Tongue (tissue), 3 donors: ENCODE measurements at places on chromosomes 1 and 21.

DNA sequence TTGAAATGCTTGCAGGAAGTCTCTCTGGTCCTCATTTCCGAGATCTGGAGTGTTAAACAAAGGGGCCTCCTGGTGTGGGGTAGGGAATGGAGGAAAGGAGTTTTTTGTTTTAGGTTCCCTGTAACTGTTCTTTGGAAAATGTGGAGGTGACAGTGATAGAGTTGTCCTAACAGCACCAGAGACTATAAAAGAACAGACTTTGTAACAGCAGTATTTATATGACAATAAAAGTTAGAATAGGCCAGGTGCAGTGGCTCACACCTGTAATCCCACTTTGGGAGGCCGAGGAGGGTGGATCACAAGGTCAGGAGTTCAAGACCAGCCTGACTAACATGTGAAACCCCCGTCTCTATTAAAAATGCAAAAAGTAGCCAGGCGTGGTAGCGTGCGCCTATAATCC lies 68.9 kb downstream of the HUNK start:
- DNase-seq = no peak

- no peak for DNase-seq
Observed at GRCh38 chr1:237590386-237590785, 300.3 kb downstream of the ZP4 start.

DNA sequence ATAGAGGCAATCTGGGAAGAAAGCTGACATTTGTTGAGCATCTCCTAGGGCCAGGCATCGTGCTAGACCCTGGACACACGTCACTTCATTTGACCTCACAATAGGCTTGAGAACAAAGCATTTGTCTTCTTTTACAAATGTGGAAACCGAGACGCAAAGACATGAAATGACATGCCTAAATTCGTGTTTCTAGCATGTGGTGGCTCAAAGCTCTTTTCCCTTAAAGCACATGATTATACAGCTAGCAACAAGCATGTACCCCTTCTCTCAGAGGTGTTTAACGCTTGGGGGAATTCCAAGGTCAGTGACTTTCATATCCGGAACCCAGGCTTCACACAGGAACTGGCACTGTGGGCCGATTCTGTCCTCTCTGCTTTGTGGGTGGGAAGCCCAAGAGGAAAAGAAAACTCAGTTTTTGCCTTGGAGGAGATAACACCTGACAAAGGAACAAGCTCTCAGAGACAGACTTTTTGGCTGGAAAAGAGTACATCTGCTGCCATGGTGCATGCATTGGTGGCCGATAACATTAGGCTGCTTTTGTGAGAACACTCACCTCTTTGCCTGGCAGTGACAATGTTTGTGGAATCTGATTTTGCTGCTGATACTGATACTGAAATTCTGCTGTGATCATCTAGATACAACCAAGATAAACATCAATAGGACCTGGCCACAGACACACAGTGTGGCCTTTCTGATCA lies 15.4 kb upstream of the CD2 start:
- no peak for DNase-seq

GRCh38 chr1:10556430-10557005 lies 81.8 kb downstream of the PEX14 start:
- no peak for DNase-seq

DNA sequence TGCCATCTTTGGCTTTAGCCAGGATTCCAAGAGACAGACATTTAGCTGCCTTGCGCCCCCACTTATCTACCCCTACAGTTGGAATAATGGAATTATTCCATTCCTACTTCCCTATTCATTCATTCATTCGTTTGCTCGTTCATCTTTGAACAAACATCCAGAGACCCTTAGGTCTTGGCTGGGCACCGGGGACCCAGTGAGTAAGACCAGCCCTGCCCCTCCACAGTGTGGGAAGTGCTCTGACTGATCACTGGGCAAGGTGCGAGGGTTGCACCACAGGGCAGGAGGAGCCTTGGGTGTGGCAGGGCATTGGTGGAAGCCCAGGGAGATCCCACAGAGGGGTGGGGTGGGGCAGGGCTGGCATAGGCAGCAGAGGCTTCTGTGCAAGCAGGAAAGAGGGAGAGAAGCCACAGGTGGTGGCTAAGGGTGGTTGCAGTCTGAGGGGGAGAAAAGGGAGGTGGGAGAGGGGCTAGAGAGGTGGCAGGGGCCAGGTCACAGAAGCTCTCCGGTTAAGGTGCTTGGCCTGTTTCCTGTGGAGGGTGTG lies 35.0 kb upstream of the TMEM61 start:
- DNase-seq = no peak

- DNase-seq = no peak
Observed at GRCh38 chr1:67941155-67941554, 107.9 kb upstream of the GNG12 start.

DNA sequence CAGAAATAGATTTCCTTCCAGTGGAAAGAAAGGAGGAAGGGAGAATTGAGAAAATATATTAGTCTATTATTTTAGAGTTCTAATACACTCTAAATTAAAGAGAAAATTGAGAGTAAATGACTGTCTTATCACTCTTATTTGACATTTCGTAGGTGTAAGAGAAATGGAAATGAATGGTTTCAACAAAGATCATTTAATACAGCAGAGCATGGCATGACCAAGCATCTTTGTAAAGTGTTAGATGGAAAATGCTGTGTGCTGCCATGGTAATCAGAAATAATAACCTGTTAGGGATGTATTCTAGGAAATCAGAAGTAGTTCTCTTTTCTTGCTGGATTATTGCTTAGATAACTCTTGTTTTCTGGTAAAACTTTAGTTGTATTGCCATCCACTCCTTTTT lies 90.9 kb downstream of the GIPC2 start:
- no peak for DNase-seq

DNA sequence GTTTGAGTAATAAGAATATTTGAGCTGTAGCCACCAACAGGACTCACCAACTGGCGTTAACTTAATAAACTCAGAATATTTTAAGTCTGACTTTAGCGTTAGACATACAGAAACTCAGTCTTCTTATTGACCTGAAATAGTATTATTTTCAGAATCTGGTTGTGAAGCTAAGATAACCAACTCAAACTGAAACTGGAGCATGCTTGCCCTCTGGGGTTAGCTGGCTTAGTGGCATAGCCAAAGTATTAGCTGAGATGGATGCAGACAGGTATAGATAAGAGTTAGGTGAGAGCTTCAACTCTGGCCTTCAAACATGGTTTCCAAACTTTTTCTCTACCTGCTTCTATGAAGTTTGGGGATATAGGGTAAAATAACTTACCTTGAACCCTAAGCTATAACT lies 40.5 kb downstream of the AMY1C start:
- no peak for DNase-seq

DNA sequence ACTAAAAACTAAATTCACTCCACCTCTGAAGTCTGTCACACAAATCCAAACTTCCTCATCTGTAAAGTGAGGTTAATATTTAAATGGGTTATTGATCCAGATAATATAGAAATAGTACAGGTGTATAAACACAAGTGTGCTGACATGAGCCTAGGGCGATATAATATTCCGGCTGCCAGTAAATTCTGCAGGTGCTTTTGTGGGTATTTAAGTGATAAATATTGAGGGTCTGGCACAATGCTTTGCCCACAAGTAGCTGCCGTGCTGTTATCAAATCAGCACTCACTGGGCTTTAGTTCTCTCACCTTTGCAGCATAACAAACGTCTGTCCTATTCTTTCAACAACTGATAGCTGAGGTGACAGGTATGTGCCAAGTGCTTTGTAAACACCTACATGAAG lies 7.6 kb downstream of the PABPC4 start:
- DNase-seq = no peak

DNA sequence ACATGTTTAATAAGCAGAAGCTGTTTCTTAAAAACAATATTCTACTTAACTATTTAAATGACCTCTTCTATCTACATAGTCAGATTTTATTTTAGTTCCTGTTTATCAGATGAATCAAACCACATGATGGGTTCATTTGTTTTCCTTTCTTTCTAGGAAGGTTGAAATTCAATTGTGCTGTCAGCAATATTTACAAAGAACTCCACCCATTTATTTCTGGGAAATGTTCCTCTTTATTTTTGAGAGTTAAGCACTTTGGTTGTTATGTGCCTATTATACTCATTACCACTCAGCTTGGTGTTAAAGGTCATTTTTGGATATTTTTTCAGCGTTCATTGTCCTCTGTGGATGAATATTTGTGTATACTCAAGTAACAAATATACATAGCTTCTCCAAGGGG lies 84.9 kb downstream of the C4BPA start:
- no peak for DNase-seq

DNA sequence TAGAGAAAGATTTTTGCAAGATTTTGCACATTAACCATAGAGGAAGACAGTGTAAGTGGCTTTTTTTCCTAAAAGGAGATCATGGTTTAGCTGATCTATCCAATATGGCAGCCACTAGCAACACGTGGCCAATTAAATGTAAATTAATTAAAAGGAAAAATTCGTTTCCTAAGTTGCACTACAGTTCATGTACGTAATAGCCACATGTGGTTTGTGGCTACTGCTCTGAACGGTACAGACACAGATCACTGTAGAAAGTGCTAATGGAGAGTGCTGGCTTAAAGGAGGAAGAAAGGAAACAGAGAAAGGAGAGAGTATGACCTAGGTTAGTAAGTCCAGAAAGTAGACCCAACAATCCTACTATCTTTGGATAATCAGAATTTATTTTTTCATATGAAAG lies 170.8 kb downstream of the SIPA1L2 start:
- DNase-seq = no peak

- no peak for DNase-seq
Observed at GRCh38 chr1:21888500-21888899, 48.6 kb downstream of the HSPG2 start.

GRCh38 chr1:152052606-152053005 lies 15.8 kb upstream of the S100A11 start:
- DNase-seq = peak; percentile 91

DNA sequence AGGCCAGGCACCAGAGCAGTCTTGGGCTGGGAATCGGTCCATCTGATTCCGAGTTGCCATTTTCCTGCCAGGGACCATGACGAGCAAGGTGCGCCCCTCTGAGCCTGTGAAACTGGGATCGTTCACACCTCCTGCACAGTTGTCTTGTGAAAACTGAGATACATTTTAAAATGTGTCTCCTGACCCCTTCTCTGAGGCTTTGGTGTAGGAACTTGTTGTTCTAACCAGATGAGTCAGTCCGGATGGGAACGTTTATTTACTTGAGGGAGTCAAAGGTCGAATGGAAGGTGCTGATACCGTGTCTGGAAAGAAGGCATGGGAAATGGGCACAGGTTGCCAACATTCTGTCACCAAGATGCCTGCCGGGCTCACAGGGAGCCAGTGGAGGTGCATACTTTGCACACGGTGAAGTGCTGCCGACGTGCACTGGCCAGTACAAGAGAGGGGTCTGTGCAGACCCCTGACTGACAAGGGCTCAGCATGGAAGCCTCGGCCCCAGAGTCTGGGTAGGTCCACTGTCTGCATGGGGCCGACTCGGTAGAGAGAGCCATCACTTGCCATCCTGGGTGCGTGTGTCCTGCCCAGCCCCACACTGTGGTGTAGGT lies 7.4 kb upstream of the KCNN3 start:
- no peak for DNase-seq

- DNase-seq = no peak
Observed at GRCh38 chr1:230791986-230792564, 44.9 kb downstream of the CAPN9 start.

DNA sequence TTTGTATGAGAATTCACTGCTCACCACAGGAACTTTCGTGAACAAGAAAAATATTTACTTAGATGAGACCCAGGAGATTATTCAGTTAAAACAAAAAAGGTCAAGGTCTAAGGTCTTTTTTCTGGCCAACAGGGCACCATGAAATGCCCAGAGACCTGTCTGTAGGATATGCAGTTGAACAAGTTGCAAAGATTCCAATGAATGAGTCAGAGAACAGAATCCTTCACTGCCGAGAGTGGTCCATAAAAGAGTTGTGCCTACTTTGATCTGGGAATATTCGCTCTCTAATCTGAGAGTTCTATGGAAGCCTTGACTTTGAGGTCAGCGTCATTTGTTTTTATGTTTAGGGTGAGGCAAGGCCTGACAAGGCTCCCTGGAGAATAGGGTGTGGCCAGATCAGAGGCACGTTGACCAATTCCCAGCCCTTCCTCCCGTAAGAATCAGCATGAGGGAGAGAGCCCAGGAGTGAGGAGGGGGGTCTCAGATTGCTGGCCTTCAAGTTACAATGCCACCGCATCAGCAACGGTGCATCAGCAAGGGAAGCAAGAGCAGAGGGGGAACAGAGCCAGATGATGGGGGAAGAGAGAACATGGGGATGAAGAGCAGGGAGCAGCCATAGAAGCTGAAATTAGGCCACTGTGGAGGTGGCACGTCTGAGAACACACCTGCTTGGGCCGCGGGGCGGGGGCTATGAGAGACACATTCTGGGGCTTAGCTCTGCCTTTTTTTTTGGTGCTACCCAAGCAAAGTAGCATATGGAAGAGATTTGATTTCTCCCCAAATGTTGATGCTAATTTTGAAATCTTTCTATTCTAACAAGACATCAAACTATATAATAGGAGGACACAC lies 206.4 kb upstream of the RAB4A start:
- DNase-seq = no peak

GRCh38 chr1:155694167-155694566 lies 5.3 kb downstream of the DAP3 start:
- DNase-seq = no peak

GRCh38 chr1:160112357-160112756 lies 3.2 kb upstream of the ATP1A2 start:
- DNase-seq = peak; percentile 83

GRCh38 chr1:77360256-77360655 lies 78.4 kb downstream of the AK5 start:
- DNase-seq = peak; percentile 37

DNA sequence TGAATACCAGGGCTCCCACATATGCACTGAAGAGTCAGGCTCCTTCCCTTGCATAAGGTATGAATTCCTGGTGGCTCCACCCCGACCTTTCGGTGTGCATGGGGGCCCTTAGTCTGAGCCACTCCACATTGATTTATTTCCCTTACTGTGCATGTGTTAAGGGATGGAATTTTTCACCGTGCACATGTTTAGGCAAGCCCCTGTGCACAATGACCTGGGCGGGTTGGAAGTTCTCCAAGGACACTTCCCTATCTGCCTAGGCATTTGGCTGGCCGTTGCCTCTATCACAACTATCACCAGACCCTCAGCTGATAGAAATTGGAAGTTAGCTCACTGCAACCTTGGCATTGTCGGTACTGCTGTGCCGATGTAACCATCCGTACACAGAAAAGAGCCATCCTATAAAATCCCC lies 9.7 kb downstream of the S100A6 start:
- DNase-seq = no peak

DNA sequence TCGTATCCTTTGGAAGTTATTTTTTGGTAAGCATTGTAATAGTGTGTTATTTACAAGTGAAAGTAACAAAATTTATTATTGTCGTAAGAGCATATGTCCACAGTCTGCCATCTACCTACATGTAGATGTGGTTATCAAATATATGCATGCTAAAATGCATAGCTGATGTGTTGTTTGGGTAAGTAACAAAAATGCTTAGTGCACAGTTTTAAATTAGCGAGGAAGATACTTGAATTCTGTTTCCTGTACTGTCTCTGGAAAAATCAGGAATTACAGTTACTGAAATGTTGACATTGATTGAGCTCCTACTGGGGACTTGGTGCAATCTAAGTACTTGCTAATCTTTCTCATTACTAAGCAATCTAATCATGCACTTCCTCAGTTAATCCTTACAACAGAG lies 14.3 kb downstream of the WDR64 start:
- no peak for DNase-seq

GRCh38 chr1:178506177-178506576 lies 6.7 kb upstream of the TEX35 start:
- no peak for DNase-seq

GRCh38 chr1:87678266-87678665 lies 349.6 kb downstream of the LMO4 start:
- no peak for DNase-seq

GRCh38 chr1:54987919-54988705 lies 7.7 kb downstream of the TMEM61 start:
- DNase-seq = no peak
